Neural progenitor cell (in vitro differentiated cells): ENCODE measurements at places on chromosomes 7 and 10. TPM values are rescaled to one million over a fixed set of nuclear protein-coding genes. Genes with fewer than 3 reads are reported as not detected.
A peak's percentile ranks its signal among the peaks of the same experiment; 100 is the strongest.

DNA sequence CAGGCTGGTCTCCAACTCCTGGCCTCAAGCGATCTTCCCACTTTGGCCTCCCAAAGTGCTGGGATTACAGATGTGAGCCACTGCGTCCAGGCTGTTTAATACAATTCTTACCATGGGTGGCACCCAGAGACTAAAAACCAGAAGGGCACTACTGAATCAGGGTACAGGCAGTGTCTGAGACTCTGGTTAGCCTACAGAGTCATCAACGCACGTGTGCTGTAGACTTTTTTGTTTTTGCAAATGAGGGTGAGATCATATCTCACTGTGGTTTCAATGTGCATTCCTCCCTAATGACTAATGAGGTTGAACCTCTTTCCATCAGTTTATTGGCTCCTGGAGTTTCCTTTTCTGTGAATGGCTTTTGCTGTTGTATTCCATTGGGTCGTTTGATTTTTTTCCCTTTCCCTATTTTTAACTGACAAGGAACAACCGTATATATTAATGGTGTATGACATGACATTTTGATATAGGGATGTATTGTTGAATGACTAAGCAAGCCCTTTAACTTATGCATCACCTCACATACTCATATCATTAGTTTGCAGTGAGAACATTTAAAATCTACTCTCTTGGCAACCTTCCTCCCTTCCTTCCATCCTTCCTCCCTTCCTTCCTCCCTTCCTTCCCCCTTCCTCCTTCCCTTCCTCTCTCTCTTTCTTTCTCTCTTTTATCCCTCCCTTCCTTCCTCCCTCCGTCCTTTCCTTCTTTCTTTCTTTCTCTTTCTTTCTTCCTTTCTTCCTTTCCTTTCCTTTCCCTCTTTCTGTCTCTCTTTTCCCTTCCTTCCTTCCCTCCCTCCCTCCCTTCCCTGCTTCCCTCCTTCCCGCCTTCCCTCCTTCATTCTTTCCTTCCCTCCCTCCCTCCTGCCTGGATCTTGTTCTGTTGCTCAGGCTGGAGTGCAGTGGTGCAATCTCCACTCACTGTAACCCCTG is 9.3 kb upstream of the TMEM270 start:
- DNase-seq = no peak

GRCh38 chr7:79317728-79318127 is 135.7 kb downstream of the MAGI2 start:
- peak; percentile 4 for DNase-seq

DNA sequence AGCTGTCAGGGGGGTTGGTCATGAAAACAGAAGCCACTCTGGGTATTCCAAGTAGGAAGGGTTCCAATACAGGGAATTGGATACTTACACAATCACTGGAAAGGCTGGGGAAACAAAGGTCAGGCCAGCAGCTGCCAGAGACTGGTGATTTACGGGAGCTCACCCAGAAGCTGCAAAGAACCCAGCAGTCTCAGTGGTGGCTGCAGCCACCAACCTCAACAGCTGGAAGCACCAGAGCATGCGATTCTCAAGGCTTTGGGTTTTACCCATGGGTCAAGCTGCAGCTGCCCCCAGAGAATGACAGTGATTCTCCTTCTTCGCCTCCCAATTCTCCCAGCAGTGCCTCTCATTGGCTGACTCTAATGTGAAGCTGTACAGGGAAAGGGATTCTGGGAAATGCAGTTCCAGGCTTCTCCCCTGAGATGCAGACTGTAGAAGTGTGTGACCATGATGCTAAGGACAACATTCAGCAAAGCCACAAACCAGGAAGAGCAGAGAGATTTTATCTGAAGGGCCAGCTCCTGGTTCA is 107.2 kb upstream of the TCF7L2 start:
- peak; percentile 38 for DNase-seq

DNA sequence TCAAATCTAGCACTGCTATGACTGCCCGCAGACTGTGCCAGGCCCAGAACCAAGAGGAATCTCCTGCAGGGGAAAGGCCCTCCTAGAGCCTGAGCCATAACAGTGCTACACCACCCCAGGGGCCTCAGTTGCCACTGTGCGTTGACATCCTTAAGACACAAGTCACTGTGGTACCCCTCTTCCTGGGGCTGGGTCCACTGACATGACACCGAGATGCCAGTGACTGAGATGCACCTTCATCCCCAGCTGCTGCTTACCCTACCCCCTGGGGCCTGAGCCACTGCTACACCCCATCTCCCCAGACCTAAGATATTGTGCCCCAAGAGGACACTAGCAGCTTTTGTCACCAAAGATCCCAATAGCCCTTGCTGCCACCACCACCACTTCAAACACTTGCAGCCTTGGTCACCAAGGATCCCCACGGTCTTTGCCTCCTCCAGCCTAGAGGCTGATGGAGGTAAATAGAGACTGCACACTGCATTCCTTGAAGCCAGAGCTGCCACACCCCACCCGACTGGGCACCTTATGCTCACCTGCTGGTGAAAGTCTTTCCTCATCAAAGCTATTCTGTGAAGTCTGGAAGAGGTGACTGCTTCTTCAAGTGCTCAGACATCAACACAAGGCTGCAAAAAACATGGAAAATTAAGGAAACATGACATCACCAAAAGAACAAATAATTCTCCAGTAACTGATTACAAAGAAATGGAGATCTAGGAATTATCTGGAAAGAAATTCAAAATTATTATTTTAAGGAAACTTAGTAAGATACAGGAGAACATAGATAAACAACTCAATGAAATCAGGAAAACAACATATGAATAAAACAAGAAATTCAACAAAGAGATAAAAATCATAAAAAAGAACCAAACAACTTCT is 40.4 kb upstream of the SHH start:
- no peak for DNase-seq

Gene RSPH10B2
- 0.93 TPM in 1 of 2 replicates, not detected in the other for total RNA-seq

Gene ZNF804B
- total RNA-seq = not detected in 2 replicates

Gene UTF1
- not detected in 2 replicates for total RNA-seq

Gene THSD7A
- 0.22 and 0.28 TPM in 2 replicates for total RNA-seq
